ENCODE measurements at places on chromosomes 3 and 15.
A peak's percentile ranks its signal among the peaks of the same experiment; 100 is the strongest.

DNA sequence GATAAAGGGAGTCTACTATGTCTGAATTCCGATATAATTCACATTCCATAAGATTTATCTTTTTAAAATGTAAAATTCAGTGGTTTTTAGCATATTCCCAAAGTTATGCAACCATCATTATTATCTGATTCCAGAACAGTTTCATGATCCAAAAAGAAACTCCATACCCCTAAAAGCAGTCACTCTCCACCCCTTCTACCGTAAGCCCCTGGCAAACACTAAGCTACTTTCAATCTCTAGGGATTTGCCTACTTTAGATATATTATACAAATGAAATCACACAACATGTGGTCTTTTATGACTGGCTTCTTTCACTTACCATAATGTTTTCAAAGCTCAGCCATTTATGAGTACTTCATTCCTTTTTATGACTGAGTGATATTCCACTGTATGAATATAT is 65.6 kb downstream of the TMEM212 start:
- DNase-seq, result no peak

- DNase-seq, result no peak
Measured at GRCh38 chr15:40936234-40936708, 7.1 kb downstream of the DLL4 start.

GRCh38 chr3:5072100-5072816 is 49.8 kb upstream of the ARL8B start:
- no peak for DNase-seq

GRCh38 chr3:70832089-70832833 is 519.8 kb upstream of the MDFIC2 start:
- peak; percentile 77 for DNase-seq

- DNase-seq, result no peak
Measured at GRCh38 chr3:127853681-127854080, 31.4 kb upstream of the MGLL start.

DNA sequence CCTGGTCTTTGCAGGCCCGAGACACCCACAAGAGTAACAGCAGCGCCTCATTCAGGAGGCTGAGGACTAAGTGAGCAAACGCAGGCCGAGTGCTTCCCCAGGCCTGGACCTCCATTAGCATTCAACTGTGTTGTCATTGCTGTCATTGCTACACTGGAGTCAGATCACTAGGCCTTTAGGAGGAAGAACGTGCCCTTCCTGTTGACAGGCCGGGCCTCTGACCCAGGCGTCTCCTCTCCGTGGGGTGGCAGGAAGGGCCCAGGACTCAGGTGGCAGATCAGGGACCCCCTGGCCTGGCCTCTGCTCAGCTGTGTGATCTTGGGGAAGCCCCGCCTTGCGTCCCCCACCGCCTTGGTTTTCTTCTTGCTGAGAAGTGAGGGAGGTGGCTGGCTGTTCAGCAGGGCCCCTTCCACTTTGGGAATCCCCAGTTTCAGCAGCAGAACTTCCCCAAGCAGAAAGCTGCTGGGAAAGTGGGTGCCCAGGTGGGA is 19.1 kb downstream of the ZDHHC19 start:
- peak; percentile 79 for DNase-seq

DNA sequence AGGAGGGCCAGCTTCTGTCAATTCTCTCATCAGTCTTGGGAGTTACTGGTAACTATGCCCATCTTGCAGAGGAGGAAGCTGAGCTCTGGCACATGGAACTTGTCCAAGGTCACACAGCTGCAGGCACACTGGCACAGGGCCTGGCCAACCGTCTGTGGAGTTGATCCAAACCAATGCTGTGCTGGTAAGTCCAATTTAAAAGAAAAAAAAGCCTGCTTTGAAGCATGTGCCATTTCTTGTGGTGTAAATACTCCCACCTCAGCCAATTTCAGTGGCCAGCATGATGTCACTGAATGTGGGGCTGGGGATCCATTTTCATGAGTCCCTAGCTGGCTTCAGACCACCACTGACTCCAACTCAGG is 83.4 kb downstream of the CHSY1 start:
- DNase-seq, result no peak

DNA sequence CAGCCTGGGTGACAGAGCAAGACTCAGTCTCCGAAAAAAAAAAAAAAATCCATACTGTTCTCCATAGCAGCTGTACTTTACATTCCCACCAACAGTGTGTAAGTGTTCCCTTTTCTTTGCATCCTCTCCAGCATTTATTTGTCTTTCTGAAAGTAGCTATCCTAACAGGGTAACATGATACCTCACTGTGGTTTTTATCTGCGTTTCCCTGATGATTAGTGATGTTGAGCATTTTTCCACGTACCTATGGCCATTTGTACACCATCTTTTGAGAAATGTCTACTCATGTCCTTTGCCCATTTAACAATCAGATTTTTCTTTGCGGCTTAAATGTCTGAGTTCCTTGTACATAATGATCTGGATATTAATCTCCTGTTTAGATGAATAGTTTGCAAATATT is 119.3 kb downstream of the RFX7 start:
- no peak for DNase-seq

- DNase-seq, result no peak
Measured at GRCh38 chr3:13373975-13374586, 46.0 kb downstream of the NUP210 start.

- no peak for DNase-seq
Measured at GRCh38 chr3:46646700-46647099, 34.4 kb downstream of the FAM240A start.

- DNase-seq, result no peak
Measured at GRCh38 chr3:115930922-115931321, 307.6 kb downstream of the GAP43 start.

DNA sequence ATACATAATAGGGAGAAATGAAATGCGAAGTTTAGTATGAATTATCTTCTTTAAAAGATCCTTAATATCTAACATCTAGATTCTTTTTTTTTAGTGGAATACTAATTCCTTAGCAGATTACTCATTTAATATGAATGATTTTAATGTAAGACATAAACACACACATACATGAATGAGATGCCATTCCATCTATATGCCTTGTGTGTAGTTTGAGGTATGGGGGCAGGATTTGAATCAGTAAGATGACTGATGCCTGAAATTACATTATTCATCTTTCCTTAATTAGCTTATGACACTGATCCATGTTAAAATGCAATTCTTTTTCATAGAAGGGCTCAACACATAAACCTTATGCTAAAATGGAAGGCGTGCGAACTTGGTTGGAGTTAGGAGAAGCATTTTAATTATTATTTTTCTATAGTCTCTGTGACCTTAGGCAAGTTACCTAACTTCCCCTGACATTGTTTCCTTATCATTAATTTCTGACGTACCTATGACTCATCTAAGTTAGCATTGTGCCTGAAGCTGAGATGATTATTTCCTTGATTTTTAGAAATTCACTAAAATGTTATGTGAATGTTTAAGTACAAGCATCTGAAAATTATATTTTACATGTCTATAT is 10.8 kb upstream of the BNIP2 start:
- no peak for DNase-seq

DNA sequence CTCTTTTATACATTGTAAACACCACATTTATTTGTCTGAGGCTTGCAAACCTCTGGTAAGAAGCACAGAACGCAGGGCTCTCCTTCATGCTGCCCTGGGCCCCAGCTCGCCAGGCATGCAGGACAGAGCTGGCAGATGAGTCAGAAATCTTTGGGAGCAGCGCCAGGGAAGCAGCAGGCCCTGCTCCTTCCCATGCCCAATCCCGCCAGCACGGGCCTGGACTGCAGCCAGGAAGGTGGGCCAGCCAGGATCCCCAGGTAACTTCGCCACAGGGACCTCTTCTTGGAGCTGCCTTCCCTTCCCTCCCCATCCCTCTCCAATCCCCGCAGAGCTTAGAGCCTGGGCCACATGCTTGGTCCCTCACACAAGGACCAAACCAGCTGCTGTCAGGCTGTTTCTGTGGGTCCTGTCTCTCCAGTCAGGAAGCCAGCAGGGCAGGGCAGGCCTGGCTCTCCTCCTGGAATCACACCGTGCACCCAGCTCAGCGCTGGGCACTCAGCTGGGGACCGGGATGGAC is 8.8 kb downstream of the STOML1 start:
- no peak for DNase-seq

DNA sequence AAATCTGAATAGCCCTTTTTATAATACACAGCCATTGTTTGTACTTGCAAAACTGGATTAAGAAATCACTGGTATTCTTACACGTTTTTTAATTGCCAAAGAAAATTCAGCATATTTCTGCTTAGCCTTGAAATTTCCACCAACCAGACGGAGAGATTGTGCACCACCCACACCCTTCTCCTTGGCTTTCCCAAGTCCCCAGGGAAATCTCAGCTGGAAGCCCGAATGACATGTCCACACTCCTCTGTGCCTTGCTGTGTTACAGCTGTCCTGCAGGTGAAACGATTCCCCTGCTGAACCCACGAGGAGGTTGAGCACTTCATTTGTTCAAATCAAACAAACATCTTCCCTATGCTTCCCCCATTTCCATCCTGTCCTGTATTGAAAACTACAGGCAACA is 49.6 kb upstream of the PPARG start:
- no peak for DNase-seq

DNA sequence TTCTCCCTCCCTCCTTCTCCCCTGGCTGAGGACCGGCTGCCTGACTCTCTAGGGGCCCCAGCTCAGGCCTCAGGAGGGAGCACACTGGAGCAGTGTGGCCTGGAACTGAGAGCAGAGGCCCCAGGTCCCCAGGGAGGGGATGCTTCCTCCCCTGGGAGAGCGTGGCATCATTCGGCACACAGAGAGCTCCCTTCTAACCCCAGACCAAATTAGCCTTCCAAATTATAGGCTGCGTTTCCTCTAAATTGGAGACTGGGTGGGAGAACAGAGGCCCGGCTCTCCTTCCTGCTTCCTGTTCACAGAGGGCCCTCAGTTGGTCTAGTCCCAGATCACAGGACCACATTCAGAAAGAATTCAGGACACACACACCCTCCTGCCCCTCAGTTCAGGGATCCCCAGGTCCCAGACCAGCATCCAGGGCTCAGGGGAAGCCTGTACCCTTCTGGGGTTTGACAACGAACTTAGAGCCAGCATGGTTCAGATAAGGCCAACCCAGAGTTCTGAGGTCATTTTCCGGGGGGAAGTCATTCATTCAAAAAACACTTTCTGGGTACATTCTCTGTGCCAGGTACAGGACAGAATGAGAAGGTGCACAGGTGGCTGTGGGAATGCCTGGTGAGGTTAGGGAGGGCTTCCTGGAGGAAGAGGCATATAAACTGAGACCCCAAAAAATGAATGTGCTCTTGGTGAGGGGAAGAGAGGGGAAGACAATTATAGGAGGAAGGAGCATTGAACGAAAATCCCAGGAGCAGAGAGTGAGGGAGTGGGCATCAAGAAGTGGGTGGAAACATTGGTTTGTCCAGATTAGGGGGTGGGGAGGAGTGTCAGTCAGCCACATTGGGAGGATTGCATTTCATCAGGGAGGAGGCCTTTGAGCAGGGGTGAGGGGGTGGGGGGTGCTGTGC is 28.4 kb upstream of the RPL29 start:
- no peak for DNase-seq

DNA sequence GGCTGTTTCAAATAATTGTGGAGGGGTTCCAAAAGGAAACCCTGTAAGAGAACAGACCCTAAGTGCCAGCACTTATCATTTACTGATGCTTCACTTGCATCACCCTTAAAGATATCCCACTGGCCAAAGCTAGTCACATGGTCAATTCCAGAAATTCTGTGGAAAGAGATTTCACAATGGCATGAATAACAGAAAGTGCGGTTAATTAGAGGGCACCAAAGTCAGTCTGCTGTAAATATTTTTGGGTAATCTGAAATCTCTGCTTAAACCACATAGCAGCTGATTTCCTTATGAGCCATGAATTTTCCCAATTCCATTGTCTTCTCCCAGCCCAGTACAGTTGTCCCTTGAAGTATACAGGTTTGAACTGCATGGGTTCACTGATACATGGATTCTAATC is 346.1 kb downstream of the SI start:
- no peak for DNase-seq

GRCh38 chr3:68287101-68287500 is 632.7 kb upstream of the SUCLG2 start:
- no peak for DNase-seq

DNA sequence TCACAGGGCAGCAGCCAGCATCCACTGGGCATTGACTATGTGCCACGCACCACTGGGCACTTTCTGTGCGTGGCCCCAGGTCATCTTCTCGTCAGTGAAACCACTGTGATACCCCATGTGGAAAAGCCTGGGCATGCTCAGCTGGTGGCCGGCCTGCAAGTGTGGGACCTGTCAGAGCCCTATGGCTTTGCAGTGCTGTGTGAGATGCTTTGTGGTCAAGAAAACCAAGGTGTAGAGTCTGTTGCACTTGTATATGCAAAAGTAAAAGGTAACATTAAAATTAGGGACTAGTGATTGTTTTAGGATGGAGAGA is 69.5 kb downstream of the PGPEP1L start:
- peak; percentile 17 for DNase-seq

- no peak for DNase-seq
Measured at GRCh38 chr3:117150628-117151027, 441.0 kb downstream of the TUSC7 start.

- no peak for DNase-seq
Measured at GRCh38 chr3:8538913-8539312, 37.3 kb downstream of the LMCD1 start.

DNA sequence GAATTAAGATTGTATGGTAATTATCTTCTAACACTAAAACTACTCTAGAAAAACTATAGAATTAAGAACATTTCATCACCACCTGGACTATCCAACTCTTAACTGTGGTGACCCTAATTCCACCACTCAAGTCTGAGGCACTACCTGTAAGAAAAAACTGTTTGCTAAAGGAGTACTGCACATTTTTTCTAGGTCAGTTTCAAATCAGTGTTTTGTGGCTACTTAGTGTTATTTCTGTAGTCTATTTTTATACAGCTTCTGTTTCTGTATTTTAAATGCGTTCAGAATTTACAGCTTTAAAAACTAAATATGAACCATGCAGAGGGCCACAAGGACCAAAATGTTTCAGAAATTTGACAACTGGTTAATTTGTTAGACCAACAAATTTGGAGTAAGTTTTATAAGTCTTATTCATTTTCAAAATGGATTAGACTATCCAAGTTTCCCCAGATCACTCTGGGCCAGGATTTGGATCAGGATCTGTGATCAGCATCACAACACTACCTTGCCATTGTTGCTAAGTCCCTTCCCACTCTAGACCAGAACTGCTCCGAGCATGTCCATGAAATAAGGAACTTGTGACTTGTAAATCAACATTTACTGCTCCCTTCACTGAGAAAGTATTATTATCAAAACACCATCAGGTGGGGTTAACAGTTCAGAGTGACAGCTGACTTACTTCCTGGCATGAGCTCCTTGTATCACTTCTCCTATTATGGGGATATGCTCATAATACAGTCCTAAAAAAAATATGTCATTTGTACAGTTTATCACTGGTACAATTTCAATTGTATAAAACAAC is 8.6 kb downstream of the GLT8D1 start:
- DNase-seq, result no peak

- no peak for DNase-seq
Measured at GRCh38 chr15:69662645-69663000, 210.0 kb downstream of the RPLP1 start.

- no peak for DNase-seq
Measured at GRCh38 chr15:49718846-49719245, 98.0 kb downstream of the DTWD1 start.

- DNase-seq, result no peak
Measured at GRCh38 chr3:157982359-157982758, 123.9 kb downstream of the SHOX2 start.

GRCh38 chr3:193481436-193481835 is 73.3 kb downstream of the ATP13A4 start:
- no peak for DNase-seq

Measured in cardiac septum (tissue), 1 donor.